Epithelial cell of esophagus (primary cell): ENCODE measurements at places on chromosomes 13 and 19.

DNA sequence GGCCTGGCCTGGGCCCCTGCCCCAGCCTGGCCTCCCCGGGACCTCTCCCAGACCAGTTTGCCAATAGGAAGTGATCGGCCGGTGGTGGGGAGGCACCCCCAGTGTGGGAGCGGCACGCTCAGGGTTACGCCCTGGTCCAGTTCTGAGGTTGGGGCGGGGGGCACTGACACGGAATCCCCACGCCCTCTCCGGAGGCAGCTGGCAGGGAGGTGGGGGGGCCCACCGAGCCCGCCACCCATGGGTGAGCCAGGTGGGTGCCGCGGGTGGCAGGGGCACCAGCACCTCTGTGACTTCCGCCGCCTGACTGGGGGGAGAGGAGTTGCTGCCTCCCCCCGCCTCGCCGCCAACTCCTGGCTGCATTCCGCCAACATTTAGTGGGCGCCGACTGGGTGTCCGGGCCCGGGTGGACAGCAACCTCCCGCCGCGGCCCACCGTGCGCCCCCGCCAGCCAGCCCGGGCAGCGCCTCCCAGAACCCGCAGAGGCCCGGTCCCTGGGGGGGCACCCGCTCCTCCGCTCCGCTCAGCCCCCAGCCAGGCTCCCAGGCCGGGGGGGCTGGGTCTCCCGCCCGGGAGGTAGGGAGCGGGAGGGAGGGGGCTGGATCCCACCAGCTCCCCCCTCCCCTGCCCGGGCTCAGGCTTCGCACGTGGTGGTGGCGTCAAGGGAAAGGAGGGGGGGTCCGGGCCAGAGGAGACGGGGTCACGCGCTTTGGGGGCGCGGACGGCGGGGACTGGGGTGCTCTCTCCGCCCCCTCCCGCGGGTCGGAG lies 2.0 kb downstream of the ZBTB7A start:
- DNase-seq, result no peak

DNA sequence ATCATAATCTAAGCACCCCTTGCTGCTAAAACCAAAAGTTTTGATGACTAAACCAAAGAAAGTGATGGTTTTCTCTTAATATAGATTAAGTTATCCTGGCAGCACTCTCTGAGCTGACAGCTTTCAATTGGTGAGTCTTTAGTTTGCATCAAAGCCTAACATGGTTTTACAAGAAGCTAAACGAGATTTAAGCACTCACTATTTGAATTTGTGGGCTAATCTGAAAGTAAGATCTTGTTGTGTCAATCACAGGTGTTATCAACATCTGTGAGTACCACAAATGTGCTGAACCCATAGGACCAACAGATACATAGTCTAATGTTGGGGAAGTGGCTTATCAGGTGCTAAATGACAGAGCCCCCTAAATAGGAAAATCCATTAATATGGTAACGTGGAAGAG lies 223.9 kb downstream of the LHFPL6 start:
- DNase-seq, result no peak

DNA sequence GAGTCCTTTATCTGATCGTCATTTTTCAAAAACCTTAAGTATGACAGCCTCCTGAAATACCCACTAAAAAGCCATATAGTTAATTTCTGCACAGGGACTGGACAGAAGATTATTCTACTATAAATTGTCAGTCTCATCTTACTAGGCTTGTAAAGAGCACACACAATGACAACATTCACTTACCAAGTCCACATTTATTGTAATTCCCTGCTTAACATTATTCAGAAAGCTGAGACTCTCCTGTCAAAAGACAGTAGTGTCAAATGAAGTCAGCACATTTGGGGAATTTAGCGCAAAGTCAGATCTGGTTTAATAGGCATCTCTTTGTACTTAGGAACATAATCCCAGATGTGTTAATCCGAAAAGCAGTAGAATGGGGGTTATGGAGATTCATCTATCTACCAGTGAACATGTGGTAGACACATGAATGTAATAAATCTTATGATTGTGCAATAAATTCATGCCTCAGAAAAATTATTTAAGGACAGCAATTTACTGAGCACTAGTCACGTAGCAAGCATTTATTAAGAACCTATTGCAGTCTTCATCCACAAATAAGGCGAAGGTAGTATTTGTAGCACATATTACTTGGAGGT lies 224.6 kb upstream of the GPC6 start:
- DNase-seq, result no peak

GRCh38 chr13:99432609-99433542 lies 68.4 kb upstream of the TM9SF2 start:
- peak; percentile 76 for DNase-seq

GRCh38 chr13:80389073-80390038 lies 48.4 kb upstream of the SPRY2 start:
- DNase-seq, result peak; percentile 15

DNA sequence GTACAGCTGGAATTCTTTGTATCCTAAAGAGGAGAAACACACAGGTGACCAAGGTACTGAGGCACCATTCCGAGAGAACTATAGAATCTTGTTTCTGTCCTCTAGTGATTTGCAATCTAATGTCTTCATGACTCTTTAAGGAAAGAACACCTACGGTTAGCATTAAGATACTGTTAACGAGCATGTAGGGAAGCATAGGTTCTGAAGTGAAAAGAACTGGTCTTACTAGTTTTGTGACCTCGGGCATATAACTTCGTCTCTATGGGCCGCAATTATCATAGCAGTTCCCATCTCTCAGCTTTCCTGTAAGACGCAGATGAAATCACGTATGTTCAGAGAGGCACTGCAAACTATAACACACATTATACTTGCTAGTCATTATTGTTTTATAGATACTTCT lies 193.0 kb upstream of the NBEA start:
- peak; percentile 73 for DNase-seq

DNA sequence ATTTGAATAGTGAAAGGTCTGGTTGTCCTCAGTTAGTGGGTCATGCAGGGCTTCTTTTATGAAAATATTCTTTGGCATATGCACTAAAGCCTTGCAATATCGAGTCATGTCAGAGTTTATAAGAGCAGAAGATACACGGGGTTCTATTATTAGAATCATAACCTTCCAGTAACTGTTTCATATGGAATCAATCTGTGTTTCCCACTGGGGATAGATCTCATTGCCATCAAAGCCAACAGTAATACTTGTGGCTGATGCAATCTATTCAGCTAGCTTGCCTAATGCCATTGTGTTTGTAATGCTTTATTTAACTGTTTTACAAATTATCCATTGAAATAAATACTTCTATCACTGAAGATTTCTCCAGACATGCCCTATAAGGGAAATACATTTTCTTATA lies 746.9 kb upstream of the PCDH9 start:
- DNase-seq, result no peak

- no peak for DNase-seq
Measured at GRCh38 chr19:40270362-40271089, 14.6 kb downstream of the AKT2 start.

- peak; percentile 94 for DNase-seq
Measured at GRCh38 chr13:66926851-66927524, 303.1 kb downstream of the PCDH9 start.

- DNase-seq, result no peak
Measured at GRCh38 chr19:46225558-46226004, 4.0 kb upstream of the IGFL1 start.

- DNase-seq, result peak; percentile 30
Measured at GRCh38 chr19:39497996-39498797, 550 bp upstream of the DLL3 start.

DNA sequence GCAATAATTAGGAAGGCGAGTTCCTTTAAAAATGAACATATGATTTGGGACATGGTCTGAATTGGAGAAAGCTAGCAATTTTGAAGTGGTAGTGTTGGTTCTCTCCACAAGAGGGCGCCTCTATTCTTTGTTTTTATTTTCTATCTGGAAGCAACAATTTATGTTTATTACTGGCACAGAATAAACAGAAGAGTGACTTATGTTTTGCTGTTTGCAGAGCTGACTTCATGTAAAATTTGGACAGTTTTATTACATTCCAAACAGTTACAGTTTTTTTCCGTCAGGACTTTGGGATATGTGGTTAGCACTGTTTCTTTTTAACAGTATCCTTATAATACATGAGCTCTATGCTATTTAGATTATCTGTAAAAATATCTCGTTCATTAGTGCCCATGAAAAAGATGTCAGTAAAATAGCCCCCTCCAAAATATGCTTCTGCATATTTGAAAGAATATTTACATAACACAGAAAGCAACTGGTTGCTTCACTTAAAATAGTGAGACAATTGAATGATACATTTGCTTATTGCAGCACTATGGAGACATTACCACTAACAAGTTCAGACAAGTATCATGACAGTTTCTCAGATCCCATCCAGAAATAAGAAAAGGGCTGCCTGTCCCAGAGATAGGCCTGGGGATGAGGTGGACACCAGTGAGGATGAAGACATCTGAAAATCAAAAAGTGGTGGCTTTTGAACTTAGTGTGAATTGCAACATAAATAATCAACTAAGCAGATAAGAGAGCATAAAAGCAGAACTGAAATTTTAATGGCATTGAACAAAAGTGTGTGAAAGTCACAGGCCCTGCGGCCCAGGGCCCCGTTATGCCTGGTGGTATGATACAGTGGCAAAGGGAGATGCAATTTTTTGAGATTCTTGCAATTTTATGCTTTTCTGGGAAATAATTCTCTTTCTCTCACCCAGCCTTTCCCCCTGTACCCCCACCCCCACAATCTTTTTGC lies 32.3 kb upstream of the FGF9 start:
- DNase-seq, result peak; percentile 86

DNA sequence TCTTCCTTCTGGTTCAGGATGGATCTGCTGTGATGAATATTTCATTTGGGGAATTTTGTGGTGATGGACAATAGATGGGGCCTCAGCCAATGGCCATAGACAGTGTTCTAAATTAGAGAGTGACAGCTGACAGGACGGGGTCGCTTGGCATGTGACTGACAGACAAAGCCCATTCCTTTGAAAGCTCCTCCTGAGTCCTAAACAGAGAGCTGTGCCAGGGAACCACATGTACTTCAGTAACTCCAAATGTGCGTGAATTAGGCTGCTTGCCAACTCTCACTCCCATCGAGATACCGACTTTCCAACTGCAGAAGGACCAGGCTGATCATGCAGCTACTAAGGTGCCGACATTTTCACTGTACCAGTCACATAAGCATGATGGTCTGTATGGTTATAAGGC lies 187.7 kb downstream of the SHISA2 start:
- DNase-seq, result no peak

- DNase-seq, result no peak
Measured at GRCh38 chr13:97235549-97236231, 13.6 kb downstream of the MBNL2 start.

GRCh38 chr13:42383025-42383424 lies 111.1 kb downstream of the AKAP11 start:
- no peak for DNase-seq

- DNase-seq, result no peak
Measured at GRCh38 chr13:64556376-64556775, 2673.8 kb downstream of the PCDH9 start.

- DNase-seq, result no peak
Measured at GRCh38 chr19:18839465-18840287, 7.9 kb downstream of the UPF1 start.

DNA sequence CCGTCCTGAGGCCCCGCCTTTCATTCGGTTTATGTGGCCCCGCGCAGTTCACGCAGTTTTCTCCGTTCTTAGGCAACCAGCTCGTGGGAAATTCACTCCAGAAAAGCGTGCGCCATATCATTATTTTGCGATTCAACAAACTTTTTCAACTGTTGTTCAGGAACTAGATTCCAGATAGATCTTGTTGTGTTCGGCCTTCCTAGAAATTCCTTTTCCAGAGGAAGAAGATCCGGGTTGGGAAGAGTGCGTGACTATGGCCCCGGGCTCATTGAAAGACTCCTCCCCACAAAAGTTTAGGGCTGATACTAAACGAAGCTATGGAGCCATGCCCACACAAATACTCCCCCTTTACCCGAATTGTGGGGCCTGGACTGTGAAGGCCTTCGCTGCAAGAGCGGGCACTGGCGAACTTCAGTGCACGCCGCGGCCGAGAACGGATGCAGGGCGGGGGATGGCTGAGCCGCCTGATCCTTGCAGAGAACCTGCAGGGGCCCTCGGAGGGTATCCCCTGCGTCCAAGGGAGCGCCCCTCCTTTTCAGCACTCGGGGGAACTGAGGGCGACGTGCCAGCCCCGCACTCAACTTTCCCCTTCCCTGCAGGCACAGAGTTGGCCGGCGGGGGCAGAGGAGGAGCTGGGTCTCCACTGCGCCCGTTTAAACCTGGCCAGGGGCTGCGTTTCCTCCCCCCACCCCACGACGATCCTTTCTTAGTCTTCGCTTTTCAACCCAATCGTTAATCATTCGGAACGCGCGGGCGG lies 904 bp upstream of the SOX1 start:
- no peak for DNase-seq

DNA sequence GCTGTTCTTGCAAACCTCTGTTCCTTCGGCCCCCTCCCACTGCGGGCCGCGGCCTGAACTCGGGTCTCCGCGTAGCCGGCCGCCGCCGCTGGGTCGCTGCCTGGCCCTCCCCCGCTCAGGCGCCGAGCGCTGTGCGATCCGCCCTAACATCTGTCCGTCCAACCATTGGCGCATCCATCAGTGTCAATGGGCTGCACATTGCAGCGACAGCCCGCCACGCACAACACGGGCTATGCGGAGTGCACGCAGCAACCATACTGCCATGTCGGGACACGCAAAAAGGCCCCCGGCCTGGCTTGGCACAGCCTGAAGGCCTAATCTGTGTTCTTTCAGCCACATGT lies 2.6 kb upstream of the TSHZ3 start:
- no peak for DNase-seq

DNA sequence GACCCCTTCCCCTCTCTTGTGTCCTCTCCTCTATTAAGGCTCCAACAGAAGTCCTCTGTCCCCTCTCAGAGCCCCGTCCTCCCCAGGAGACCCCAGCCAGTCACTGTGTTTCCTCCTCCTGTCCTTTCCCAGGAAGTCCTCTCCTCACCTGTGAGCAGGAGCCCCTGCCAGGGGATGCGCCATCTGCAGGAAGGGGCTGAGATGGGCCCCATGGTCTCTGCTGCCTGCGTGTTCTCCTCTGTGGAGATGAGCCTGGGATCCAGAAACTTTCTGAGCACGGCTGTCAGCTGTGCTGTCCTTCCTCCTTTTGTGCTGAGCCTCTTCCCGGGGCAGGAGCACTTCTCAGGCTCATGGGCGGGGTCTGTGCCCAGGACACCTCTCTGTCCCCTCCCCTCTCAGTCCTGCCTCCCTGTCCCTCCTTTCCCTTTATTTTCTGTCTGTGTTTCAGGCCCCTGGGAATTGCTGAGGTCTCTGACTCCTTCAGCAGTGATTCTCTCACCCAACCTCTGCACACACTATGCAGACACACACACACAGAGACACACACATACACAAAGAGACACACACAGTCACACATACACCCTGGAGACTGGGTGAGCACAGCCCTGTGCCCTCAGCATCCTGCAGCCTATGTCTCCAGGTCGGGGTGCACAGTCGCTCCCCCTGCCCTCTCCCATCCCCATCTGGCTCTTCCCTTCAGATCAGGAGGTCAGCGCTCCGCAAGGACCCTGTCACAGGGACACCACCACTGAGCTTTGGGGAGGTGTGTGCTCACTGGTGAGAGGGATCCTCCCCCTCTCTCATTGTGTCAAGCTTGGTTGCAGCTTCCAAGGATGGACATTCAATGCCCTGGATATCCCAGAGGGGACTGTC lies at the start of gene CEACAM8:
TSS of gene CEACAM8 (minus strand) at position 308 of the 873 bp plus-strand sequence. CDS start at position 212, 96 bp downstream.
- no peak for DNase-seq
